COLO829 (cell line): ENCODE measurements at places on chromosomes 2 and 18.
A peak's percentile ranks its signal among the peaks of the same experiment; 100 is the strongest.

DNA sequence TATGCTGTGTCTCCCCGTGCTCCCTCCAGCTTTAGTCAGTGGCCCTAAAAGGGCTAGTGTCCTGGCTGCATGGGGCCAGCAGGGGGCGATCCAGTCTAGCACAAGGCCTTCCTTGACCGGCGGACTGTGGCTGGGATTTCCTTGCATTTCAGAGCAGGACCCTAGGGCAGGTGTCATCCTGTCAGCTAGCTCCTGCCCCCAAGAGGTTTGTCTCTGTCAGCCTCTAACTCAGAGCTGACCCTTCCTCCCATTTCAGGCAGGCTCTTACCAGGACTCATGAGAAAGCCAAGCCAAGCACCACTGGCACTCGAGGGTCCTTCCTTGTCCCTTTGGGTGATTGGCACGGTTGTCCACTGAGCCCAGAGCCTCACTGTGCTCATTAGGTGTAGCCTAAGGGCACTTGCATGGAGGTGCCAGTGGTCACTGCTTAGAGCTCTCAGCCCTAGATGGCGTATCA is 140.3 kb downstream of the RPIA start:
- peak; percentile 13 for DNase-seq

- DNase-seq = no peak
Observed at GRCh38 chr2:149739883-149740265, 152.3 kb upstream of the MMADHC start.

- no peak for DNase-seq
Observed at GRCh38 chr2:74908748-74909444, 49.5 kb upstream of the POLE4 start.

GRCh38 chr2:217047631-217048030 is 187.8 kb upstream of the TNP1 start:
- no peak for DNase-seq

- no peak for DNase-seq
Observed at GRCh38 chr18:43994381-43994780, 686.3 kb upstream of the SETBP1 start.

GRCh38 chr2:145653553-145653952 is 1133.6 kb upstream of the ZEB2 start:
- DNase-seq = no peak
